ENCODE measurements at places on chromosomes 3 and 15.

- DNase-seq: no peak
Measured at GRCh38 chr15:29107291-29107890, 162.2 kb downstream of the NSMCE3 start.

DNA sequence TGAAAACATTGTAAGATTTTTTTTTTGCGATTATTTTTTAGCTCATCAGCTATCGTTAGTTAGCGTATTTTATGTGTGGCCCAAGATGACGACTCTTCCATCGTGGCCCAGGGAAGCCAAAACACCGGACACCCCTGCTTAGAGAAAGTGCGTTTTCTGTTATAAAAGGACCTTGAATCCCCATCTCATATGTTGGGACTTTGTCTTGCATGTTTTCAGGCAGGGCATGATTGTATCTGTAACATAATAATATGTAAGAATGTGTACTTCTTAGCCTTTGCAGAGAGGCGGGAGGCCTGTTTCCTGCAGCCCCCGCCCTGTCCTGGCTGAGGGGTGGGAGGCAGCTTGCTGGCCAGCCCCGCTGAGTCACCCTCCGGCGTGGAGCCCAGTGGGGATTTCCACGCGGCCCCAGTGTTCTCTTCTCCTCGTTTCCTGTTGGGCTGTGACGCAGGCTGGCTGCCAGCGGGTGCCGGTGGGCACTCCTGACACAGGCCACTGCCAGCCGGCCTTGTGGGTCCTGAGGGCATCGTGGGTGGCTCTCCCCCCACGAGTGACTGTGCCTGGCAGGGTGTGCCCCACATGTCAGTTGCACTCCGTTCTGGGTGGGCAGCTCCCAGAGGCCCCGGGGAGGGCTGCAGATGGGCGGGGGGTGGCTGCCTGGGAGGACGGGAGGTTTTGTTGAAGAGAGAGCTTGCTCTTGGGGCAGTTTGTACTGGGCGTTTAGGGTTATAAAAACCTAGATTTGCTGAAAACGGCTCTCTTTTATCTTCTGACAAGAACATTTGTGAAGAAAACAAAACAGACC is 55.6 kb downstream of the SMAD3 start:
- DNase-seq: peak; percentile 96

DNA sequence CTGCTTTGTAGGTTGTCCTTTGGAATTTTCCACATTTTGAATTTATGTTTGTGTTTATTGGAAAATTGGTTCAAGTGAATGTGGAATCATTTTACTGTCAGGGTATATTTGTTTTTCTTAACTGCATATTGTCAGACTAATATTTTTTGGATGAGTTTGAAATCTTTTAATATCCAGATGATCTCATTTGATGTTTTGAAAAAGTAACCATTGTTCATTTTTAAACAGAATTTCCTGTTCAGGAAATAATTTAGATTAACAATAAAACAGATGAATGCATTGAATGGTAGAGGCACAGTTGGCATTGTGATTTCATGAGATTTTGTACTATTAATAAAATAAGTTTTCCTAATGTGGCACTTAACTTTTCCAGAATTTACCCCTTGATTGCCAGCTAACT is 15.5 kb downstream of the TRAK1 start:
- no peak for DNase-seq

DNA sequence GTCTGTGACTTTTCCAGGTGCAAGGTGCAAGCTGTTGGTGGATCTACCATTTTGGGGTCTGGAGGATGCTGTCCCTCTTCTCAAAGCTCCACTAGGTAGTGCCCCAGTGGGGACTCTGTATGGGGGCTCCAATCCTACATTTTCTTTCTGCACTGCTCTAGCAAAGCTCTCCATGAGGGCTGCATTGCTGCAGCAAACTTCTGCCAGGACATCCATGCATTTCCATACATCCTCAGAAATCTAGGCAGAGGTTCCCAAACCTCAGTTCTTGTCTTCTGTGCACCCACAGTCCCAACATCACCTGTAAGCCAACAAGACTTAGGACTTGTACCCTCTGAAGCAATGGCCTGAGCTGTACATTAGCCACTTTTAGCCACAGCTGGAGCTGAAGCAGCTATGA is 694.5 kb upstream of the BCHE start:
- no peak for DNase-seq

- no peak for DNase-seq
Measured at GRCh38 chr15:33069161-33069560, 125.4 kb downstream of the FMN1 start.

- DNase-seq: no peak
Measured at GRCh38 chr3:119541547-119541946, 17.9 kb downstream of the CD80 start.

GRCh38 chr3:195257454-195258448 is 13.2 kb downstream of the XXYLT1 start:
- peak; percentile 56 for DNase-seq

DNA sequence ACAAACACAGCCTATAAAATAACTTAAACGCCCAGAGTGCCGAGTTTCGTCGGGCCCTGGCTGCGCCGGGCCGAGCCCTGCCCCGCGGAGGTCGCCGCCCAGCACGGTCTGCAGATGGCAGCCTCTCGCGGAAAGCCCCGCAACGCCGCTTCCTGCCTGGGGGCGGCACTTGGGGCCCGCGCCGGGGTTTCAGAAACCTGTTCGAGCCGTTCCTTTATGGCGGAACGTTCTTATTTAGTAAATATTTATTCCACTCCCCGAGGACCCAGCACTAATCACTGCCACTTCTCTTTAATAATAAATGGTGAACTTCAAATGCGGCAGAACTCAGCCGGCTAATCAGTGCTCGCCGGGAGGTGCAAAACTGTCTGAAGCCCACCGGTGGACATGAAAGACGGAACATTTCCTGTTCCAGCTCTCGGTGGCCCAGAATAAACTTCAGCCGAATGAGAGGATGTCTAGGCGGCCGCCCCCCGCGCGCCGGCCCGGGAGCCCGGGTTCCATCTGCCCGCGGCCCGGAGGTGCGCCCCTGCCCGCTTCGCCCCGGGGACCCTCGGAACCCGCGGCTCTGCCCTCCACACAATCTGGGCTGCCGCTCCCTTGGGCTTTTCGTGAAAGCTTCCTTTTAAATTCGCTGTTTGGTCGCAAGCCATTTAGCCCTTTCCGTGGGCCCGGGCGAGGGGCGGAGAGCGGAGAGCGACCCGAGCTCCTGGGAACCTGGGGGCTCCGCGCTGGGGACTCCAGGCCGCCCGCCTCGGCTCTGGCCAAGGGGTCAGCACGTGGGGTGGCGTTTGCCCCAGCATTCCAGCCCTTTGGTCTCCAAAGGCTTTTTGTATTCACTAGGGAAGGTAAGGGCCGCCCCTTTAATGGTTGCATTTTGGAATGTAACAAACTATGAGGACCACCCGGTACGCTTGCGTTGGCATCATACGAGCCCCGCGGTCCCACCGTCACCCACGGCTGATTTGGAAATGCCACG is 110.8 kb upstream of the ATP11B start:
- peak; percentile 89 for DNase-seq

All from activated CD4-positive, alpha-beta T cell treated with anti-CD3 and anti-CD28 coated beads, Interleukin-2, amount 10 ng/mL, durations not matched to agents 24 days and 14 days (primary cell).